Activated CD4-positive, alpha-beta memory T cell treated with anti-CD3 and anti-CD28 coated beads for 36 hours (primary cell): ENCODE measurements at places on chromosomes 5 and 9. TPM values are rescaled to one million over a fixed set of nuclear protein-coding genes. Genes with fewer than 3 reads are reported as not detected.

The GPR150 gene
- total RNA-seq: 0.50 TPM

The ABLIM3 gene
- total RNA-seq: 0.24 TPM

The SOHLH1 gene
- not detected for total RNA-seq

The ZNF462 gene
- 0.64 TPM for total RNA-seq

The WHRN gene
- total RNA-seq: 2.8 TPM

The PCDHGA6 gene
- 0.05 TPM for total RNA-seq

The ANKRD18B gene
- 1.5 TPM for total RNA-seq

The TPPP gene
- 0.55 TPM for total RNA-seq

The GRIN3A gene
- total RNA-seq: not detected

The ACTBL2 gene
- total RNA-seq: not detected

The CDX1 gene
- not detected for total RNA-seq

The EPB41L4A gene
- 0.95 TPM for total RNA-seq

The PCDHA12 gene
- not detected for total RNA-seq

DNA sequence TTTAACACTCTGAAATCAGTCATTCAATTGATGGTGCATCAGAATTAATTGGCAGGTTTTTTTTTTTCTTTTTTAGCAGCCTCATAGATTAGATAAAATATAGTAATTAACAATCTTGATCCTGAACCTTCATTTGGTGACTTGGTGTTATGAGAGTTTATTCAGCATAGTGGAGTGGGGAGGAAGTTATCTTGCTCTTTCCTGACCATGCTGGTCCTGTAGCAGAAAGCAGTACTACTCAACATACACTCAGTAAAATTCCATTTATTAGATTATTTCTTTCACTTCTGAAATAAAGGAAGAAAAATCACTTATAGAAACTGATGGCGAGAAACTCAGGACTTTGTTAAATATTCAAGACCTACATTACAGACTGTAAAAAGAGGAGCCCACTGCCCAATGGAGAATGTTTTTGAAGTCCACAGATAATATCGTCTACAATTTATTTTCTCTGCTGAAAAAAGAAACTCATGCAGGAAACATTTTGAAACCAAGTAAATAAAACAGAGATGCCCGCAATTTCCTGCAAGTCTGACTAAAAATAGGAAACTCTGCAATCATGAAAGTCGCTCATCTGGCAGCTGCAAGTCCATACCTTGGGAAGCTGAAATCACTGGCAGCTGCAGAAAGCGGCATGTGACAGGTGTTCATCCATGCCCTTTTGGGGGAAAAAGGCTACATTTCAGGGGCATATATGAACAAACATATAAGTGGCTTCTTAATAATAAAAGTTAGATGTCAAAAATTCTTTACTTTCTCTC, 233.2 kb upstream of the RFX3 start:
- DNase-seq: peak; percentile 11

DNA sequence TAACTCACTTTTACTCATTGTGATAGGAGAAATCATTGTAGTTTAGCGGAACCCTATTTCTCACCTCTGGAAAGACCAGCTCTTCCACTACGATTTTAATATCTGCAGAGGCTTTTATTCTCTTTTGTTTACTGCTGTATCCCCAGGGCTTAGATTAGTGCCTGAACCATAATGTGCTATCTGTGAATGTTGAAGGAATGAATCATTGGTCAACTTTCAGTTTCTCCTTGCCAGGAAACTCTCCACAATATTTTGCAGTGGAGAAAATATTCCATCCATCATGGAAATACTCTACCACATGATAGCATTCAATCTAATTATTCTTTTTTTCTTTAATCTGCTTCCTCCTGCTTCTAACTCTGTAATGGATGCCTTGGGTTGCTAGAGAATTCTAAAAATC, 263.5 kb upstream of the PTPRD start:
- DNase-seq: no peak

GRCh38 chr5:34881246-34881645, 34.1 kb downstream of the RAD1 start:
- no peak for DNase-seq

DNA sequence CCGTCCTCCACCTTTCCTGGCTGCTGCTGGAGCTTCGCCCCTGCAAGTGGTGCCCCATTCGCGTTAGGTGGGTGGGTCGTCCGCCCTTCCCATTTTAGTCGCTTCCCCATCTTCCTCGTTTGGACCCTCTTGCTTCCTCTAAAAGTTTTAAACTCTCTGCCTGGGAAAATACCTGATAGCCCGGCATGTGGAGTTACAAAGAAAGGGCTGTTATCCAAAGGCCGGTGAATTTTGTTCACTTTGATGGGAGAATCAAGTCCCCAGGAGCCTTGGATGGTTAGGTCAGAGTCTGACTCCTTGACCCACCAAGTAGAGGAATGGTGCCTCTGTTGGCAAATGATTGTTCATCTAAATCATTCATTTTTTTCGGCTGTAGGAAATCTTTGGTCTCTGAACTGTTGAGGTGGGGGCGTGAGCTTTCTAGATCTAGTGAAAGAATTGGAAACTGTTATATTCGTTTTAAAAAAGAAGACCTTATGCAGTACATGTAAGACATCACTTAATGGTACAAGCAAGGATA, 29.5 kb upstream of the APC start:
- no peak for DNase-seq

DNA sequence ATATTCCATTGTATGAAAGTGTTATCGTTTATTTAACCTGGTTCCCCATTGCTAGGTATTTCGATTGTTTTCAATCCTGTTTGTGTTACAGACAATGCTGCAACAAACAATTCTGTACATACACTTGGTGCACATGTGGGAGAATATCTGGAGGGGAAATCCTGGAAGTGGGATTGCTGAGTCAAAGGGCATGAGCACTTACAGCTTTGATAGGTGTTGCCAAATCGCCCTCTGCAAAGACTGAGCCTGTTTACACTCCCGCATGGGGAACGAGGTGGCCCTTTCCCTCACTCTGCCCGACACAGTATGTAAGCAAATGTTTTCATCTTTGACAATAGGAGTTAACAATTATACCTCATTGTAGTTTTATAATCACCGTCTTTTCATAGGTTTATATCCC, 66.2 kb downstream of the PDE6A start:
- no peak for DNase-seq

GRCh38 chr5:10595293-10595671, 31.4 kb downstream of the ANKRD33B start:
- no peak for DNase-seq

- DNase-seq: no peak
Observed at GRCh38 chr9:3793971-3794383, 268.2 kb upstream of the RFX3 start.

GRCh38 chr5:40383749-40384651, 295.7 kb upstream of the PTGER4 start:
- DNase-seq: peak; percentile 46

DNA sequence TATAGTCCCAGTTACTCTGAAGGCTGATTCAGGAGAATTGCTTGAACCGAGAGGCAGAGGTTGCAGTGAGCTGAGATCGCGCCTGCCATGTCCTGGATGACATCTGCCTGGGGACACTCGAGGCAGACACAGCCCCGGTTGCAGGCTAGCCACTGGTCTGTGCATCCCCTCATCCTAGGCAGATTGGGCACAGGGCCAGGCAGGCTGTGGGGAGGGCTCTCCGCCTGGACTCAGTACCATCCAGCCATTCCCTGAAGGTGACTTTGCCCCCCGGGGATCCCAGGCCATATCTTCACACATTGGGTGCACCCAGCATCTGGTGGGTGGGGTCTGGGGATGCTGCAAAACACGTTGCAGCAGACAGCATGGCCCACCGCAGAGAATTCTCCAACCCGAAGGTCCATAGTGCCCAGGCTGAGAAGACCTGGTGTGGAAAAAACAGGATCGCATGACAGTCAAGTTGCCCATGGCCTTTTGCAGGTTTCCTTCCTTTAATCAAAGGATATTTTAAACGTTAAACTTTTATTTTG, 50.9 kb upstream of the SUSD3 start:
- DNase-seq: no peak

DNA sequence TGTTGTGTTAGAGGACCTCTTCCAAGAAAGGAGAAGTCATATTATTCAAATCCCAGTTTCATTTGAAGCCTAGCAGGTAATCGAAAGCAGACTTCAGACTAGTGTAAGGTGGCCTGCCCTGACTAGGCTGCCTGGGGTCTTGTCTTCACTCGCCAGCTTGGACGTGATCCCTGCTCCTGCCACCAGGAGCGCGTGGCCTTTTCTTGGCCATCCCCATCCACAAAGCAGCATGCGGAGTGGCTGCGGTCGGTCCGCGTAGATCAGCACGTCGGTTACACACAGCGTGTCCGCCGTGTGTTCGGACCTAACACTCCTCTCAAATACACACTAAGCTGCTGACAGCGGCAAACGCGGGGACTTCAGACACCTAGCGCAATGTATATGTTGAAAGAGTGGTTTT, 37.3 kb downstream of the CFAP77 start:
- DNase-seq: no peak

GRCh38 chr5:178524093-178524882, 65.9 kb downstream of the COL23A1 start:
- no peak for DNase-seq

GRCh38 chr5:170269579-170269978, 28.0 kb downstream of the LCP2 start:
- peak; percentile 85 for DNase-seq

GRCh38 chr9:133048595-133048994, 13.2 kb upstream of the CEL start:
- DNase-seq: peak; percentile 55

DNA sequence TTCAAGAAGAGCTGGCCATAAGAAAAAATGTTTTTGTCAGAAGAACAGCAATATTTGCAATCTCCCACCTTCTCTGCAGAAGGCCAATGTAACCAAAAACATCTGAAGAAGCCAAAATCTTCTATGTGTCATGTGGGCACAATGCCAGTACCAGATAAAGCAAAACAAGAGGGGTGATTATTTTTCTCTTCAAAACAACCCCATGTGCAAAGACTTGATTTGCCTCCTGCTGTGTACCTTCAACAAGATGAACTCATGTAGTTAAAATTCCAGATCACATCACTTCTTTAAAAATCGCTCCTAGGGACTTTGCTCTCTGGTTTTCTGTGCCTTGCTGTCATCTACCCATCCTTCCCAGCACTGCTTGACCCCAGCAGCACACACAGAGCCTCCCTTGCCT, 134.0 kb upstream of the MAP3K1 start:
- DNase-seq: no peak

GRCh38 chr9:134957165-134957944, 39.6 kb upstream of the FCN1 start:
- no peak for DNase-seq

DNA sequence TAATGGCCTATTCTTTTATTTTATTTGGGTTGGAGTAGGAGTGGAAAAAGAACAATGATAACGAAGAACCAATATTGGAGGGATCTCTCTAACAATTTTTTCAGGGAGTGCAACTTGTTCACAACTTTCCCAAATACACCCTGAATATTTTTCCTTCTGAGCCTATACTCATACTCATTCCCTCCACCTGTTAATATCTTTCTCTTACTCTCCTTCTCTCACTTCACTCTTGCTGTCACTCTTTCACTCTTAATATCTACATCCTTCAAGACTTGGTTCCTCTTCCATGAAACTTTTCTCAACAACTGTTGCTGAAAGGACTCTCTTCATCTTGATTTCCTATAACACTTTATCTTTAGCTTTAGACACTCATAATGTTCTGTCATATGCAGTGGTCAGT, 39.0 kb upstream of the MYOT start:
- DNase-seq: no peak
